ENCODE measurements at places on chromosomes 2 and 18.

GRCh38 chr2:42829671-42830440, 37.5 kb upstream of the HAAO start:
- no peak for DNase-seq

DNA sequence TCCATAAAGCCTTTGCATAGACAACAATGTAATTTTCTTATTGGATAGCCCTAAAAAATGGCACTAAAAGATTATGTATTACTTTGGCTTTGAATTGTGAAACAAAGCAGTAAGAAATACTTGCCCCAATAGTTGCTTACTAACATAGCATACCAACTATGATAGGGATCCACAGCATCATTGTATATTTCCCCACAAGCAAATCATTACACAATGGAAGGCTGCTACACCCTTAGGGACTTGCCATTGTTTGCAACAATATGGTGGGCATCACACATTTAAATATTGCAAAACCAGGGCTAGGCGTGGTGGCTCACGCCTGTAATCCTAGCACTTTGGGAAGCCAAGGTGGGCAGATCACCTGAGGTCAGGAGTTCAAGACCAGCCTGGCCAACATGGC, 74.4 kb downstream of the CACNB4 start:
- DNase-seq = no peak

DNA sequence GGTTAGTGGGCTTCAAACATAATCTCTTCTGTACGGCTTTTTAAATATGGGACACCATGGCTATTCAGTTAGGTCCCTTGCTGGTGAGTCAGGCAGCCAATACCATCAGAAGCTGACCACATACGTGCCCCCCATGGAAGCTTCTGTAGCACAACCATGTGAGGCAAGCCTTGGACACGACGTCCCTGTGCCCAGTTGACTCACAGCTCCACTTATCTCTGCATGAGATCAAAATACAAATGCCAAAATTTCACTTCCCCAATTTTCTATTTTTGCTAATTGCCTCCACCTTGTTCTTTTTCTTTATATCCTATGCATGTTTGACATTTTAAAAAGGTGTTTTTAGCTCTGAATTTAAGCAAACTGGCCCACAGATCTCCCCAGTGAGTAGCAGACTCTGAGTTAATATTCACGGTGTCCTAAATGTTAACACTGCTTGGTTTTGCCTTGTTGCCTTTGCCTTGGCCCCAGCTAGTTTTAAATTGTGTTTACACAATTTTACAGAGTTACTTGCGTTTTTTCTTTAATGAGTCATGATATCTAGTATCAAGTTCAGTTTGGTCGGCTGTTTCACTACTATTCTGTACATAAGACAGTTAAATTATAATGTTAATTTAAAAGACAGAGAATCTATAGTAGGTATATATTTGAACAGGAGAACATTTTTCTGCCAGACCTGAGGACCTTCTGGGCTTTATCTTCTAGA, 77.5 kb downstream of the CDCA7 start:
- no peak for DNase-seq

DNA sequence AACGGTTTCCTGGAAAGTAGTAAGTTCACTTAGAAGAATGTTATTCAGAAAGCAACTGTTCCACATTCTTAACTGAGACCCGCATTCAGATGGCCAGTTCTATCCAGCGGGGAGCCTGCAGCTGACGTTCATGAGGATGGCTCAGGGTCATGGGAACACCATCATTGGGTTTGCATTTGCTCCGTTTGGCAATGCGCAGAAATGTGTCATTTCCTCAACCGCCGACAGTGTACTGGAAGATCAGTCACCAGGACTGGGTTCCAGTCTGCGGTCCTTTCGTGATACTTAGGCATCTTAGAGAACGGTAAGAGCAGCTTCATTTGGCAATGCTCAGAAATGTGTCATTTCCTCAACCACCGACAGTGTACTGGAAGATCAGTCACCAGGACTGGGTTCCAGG, 104.0 kb downstream of the DNER start:
- DNase-seq = no peak

DNA sequence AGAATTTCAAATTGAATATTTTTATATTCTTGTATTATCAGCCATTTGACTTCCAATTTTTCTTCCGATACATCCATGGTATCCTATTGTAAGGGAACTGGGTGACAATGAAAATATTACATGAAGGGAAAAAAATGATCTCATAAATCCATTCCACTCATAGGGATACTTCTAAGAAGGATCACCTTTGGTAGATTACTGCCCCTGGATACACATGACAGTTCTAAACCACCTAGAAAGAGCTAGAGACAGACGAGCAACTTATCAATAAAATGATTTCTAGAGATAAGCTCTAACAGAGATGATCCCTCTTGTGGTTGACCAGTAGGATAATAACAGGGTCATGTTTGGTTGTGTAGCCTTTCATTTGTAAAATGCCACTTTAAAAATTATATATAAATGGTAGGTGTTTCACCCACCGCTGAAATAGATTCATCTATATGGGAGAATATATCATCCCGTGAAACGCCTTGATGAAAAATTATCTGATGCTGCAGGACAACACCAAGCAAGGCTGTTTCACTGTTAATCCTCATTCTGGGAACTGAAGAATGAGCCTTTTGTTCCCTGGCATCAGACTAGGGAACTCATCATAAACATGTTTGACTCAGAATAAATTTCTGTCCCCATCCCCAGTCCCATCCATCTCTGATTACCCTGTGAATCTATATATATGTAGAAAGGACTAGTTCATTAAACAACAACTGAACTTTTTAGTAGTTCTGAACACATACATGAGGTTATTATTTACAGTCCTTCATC, 180.0 kb downstream of the TCF4 start:
- no peak for DNase-seq

DNA sequence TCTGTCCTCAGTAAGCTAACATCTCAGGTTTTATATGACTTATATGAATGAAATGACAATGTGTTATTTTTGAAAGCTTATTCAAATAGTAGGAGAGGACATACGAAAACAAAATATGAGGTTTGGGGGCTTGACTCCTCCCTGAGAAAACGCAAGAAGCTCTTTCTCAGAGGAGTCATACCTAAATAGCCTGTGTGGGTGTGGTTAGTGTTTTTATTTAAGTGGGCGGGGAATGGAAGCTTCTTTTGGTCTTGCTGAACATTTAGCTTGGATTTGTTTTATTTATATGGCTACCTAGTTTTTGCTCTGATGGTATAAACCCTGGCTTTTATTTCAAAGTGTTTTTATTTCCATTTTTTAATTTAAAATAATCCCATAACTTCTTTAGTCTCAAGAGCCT, 72.1 kb upstream of the DSG1 start:
- DNase-seq = no peak

DNA sequence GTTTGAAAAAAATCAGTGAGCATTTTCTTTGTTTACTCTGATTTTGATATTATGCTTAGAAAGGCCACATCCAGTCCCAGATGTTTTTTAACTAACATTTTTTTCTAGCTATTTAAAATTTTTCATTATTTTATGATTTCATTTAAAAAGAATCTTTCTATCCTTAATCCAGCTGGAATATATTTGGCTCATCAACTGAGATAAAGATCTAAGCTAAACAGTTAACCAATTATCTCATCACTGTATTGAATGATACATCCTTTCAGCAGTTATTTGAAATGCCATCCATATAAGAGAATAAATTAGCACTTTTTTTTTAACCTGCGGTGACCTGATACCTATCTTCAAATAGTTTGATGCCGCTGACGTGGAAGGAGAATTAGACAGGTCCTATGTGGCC, 245.5 kb upstream of the COPS8 start:
- DNase-seq = no peak

DNA sequence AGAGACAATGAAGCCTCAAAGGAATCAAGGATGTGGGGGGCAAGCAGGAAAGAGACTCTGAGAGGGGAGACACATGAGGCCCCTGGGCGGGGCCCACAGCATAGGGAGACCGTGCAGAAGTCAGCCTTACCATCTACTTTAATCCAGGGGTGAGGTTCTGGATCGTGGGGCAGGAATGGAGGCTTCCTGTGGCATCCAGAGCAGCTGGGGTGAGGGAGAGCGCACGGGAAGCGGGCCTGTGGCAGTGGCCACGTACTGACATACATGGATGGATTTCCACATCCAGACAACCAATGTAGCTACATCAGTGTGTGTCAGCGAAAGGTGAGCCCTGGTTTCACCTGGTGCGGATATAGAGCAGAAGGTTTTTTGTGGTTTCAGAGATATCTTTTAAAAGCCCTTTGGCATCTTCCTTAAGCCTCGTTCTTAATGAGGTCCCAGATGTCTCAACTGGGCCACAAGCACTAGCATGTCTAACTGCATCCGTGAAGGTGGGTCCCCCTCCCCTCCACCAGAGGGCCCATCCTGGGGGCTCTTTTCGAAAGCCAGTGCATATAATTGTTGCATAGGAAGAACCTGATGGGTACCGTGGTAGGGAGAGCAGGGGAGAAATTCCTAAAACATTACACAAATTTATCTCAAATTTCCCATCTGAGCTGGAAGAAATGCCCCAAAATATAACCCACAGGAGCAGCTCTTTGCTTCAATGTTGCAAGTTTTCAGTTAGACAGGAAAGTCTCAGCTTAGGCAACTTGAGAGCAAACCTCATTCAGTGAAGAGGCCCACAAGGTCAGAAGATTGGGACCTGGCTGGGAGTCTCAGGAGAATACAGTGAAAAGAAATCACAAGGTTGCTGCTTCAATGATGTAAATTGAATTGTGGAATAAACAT, 90.9 kb downstream of the SP3 start:
- no peak for DNase-seq

DNA sequence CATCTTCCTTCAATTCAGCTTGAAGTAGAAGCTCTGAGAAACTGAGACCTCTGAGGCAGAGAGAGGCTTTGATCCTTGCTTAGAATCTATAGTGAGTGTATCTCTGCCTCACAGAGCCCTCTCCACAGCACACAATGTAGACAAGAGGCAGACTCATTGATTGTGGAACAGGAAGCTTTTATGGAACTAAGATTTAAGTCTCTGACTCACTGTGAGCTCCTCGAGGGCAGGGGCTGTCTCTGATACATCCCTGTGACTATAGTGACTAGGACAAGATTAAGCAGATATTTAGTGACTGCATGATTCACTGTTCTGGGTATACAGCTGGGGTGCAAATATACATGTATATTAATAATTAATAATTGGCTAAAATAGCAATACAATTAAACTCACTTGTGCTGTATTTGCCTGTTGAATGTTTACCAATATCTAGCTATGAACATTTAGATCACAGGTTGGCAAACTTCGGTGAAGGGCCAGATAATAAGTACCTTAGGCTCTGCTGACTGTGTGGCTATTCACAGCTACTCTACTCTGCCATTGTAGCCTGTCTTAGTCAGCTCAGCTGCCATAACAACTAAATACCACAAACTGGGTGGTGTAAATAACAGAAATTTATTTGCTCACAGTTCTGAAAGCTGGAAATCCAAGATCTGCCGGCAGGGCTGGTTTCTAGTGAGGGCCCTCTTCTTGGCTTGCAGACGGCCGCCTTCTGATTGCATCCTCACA, 54.4 kb downstream of the ARHGEF4 start:
- no peak for DNase-seq

- no peak for DNase-seq
Observed at GRCh38 chr18:50285631-50286321, 1.7 kb downstream of the CXXC1 start.

GRCh38 chr2:11154923-11155380, 315 bp upstream of the SLC66A3 start:
- DNase-seq = peak; percentile 99

DNA sequence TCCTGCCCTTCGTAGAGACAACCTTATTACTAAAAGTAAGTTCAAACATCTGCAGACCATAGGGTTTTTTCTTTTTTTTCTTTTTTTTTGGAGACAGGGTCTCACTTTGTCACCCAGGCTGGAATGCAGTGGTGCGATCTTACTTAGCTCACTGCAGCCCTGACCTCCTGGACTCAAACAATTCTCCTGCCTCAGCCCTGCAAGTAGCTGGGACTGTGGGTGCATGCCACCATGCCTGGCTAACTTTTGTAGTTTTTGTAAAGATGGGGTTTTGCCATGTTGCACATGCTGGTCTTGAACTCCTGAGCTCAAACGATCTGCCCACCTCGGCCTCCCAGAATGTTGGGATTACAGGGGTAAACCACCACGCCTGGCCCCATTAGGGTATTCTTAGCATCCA, 32.4 kb downstream of the HADHA start:
- DNase-seq = no peak

GRCh38 chr2:223626716-223627115, 24.6 kb upstream of the SCG2 start:
- DNase-seq = no peak

- no peak for DNase-seq
Observed at GRCh38 chr18:47441914-47442313, 190.5 kb upstream of the SKOR2 start.

DNA sequence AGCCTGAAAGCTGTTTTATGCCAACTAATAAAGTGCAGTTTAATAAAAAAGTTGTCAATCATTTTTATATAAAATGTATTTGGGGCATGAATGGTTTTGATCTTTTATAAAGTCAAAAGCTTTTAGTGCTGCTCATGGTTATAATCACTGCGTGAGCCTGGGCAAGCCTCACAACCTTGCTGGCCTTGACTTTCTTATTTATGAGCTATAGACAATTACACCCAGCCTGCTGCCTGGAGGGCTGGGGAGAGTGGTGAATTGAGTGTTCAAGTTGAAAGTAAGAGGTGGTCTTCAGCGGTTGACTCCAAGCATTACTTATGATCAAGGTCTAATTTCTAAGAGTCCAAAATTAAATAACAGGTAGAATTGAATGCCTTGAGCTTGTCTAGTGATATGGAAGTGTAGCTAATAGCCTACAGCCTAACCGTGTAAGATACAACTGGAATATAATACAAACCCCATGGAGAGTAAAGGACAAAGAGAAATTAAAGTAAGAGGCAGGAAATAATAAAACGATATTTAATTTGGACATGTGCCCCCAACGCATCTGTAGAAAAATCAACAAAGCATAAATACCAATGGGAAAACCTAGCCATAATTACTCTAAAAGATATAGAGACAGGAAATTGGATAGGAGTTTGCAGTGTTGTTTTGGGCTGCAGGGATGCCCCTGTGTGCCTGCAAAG, 106.0 kb upstream of the CYP1B1 start:
- DNase-seq = no peak

DNA sequence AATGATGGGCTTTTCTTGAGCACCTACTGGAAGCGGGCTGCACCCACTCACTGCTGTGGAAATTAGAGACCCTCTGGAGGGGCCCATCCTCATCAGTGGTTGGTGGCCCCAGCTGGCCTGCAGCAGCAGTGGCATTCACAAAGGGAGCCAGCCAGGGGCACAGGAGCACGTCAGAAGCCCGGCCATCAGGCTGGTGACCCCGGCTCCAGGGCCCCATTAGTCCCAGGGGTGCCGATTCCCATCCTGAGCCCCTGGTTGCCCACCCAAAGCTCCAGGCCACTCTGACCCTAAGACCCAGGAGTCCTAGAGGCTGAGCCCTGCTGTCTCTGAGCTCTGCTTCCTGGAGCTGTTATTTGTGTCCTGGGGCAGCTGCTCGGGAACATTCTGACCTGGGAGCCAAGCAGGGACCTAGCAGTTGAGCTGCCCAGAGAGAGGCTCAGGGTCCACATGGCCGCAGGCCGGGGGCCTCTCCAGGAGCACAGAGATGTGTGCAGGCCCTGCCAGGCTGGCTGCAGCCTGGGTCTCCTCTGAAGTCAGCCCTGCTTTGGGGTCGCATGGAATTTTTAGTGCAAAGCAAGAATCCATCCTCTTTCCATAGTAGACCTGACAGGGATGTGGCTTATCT, 207.2 kb downstream of the KLHL29 start:
- no peak for DNase-seq
